Activated CD4-positive, alpha-beta T cell treated with anti-CD3 and anti-CD28 coated beads, Interleukin-10, Interleukin-2, amounts not matched to agents 100 ng/mL and 50 ng/mL, durations not matched to agents 16 hours and 8 hours (primary cell): ENCODE measurements at places on chromosomes 6 and 20.

- DNase-seq, result no peak
Measured at GRCh38 chr20:2697768-2698167, 5.2 kb downstream of the EBF4 start.

- DNase-seq, result no peak
Measured at GRCh38 chr20:41577129-41578009, 40.8 kb downstream of the CHD6 start.

DNA sequence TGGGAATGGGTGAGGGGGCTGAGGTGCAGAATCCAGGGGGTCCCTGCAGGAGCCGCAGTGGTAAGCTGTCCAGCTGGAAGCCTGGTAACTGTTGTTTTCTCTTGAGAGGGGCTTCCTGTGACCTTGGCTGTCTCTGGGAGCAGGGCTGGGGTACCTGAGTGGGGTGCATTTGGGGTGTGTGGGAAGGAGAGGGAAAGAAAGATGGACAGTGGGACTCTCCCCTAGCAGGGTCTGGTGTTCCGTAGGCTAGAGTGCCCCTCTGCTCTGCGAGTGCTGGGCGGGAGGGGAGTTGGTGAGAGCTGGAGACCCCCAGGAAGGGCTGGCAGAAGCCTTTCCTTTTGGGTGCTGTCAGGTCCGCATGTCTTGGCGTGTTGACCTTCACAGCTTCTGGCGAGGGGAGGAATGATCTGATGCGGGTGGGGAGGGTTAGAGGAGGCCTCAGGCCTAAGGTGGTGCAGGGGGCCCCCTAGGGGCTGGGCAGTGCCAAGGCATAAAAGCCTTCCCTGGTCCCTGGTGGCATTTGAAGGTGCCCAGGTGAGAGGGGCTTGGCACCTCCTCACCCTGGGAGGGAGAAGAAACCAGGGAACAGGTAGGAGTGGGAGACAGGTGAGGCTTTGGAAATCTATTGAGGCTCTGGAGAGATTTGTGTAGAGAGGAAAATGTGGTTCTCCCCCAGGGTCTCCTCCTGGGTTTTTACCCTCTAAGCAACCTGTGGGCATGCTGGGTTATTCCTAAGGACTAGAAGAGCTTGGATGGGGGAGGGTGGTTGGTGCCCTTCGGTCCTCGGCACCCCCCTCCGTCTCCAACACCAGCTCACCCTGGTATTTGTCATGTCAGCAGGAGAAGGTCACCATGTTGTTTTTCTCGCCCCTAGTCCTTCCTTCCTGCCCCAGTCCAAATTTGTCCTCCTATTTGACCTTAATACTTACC is 3.3 kb downstream of the VEGFA start:
- DNase-seq, result peak; percentile 81

DNA sequence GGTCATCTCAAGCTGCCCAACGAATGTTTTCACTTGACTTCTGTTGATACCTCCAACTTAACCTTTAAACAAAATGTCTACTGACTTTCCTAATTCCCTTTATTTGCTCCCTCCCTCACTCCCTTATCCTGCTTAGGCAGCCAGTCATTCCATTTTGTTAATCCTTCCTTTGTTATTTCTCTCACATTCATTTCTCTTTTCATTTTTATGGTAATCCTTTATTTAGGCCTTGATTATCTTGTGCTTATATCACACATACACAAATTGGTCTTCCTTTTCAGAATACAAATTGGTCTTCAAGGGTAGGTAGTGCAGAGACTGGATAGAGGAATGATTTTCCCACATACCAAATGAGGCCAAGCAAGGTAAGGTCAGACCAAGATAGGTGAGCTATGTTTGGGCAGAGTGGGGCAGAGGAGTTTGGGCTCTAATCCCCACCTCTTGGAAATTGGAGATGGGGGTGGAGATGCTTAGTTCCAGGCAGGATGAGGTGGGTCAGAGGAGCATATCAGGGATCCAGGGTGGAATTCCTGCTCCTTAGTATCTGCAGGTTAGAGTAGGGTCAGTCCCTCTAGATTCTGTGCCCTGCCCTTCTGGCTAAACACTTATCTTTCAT is 2.0 kb upstream of the SPACA1 start:
- no peak for DNase-seq

GRCh38 chr6:42078386-42078785 is 28.1 kb downstream of the TAF8 start:
- no peak for DNase-seq

- DNase-seq, result no peak
Measured at GRCh38 chr6:30834646-30835045, 49.7 kb upstream of the DDR1 start.

DNA sequence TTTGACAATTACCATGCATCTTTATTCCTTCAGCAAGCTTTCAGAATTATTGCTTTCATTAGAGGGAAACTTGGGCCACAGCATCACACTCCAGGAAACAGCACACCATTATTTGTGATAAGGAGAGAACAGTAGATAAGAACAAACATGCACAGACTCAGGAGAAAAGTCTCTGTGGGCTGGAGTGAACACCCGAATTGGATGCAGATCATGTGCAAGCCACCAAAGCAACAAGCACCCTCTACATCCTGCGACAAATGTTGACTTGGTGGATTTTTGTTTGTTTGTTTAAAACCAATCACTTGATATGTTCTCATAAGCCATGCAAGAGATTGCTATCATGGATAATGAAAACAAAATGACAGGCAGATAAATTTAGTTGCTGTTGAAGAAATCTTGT is 67.7 kb upstream of the ZFP64 start:
- no peak for DNase-seq

GRCh38 chr6:37050045-37050853 is 44.8 kb downstream of the FGD2 start:
- DNase-seq, result peak; percentile 94

GRCh38 chr6:17885889-17886576 is 101.4 kb downstream of the KIF13A start:
- DNase-seq, result no peak

DNA sequence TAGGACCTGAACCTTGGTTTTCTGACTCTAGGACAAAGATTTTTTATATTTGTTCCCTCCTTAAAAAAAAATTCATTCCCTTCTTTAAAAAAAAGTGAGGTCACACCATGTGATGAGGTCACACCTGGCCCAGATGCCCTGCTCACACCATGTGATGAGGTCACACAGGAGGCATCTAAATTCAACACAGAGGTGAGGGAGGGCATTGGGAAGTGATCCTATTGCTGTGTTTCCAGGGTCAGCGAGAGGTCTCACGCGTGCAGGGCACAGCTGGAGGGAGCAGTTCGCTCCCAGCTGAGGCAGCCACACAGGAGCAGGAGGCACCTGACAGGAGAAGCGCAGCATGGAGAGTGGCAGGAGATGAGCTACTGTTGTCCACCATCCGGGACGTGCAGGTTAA is 92.5 kb downstream of the SLC22A23 start:
- DNase-seq, result no peak

DNA sequence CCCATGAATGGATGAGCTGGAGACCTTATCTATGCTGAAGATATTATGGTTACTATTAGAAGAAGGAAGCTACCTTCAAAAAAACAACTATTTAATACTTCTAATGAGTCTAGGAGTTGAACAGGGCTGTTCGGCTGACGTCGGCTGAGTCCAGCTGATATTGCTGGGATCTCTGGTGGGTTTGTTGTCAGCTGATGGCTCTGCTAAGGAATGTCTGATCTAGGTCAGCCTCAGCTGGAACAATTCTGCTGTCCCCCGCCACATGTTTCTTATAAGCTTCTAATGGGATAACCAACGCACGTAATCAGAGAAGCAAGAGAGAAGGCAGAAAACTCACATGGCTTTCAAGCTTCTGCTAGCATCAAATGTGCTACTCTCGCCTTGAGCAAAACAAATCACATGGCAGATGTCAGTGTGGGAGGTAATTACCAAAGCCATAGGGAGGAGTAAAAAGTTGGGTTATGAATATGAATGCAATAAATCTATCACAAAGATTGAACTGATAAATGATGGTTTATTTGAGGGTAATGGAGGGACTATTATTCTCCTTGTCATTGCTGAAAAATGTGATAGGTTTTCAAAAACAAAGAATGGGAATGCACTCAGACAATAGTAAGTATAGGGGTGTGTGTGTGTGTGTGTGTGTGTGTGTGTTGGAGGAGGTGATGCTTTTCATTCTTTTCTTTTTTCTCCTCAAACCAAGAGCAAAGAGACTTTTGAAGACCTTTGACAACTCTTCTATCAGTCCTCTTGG is 71.5 kb downstream of the BTBD3 start:
- no peak for DNase-seq

DNA sequence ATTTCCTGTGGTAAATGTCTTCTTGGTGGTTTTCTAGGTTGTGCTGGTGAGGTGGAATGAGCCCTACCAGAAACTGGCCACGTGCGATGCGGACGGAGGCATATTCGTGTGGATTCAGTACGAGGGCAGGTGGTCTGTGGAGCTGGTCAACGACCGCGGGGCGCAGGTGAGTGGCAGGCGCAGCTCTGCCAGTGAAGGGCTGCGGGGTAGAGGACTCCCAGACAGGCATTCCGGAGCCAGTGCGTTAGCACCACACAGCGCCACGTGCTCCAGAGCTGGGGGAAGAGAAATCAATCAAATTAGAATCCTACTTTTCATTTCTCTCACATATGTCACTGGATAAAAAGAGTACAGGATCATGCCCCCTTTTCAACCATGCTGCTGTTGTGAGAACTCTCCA is 100.8 kb downstream of the TULP4 start:
- no peak for DNase-seq
